NCI-H2171 (cell line): ENCODE measurements at places on chromosomes 4 and X.

DNA sequence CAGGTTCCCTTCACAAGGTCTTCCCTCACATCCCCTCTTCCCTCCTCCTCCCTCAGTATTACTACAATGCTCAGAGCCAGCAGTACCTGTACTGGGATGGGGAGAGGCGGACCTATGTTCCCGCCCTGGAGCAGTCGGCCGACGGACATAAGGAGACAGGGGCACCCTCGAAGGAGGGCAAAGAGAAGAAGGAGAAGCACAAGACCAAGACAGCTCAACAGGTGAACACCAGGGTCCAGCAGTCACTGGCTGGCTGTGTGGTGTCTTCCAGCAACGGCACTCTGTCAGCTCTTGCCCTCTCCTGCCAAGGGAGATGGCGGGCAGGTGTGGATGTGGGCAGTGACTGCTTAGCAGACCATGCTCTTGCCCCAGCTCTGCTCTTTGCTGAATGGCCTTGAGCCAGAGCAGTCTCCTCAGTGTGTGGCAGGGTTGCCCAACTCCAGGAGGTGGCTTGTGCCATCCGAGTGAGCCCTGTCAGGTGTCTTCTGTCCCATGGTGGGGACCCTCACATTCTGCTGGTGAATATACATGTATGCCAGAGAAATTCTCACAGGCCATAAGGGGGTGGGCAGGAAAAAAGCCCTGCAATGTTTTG, 11.4 kb upstream of the UBA1 start:
- DNase-seq = no peak

- DNase-seq = no peak
Measured at GRCh38 chr4:168150420-168151050, 58.2 kb downstream of the ANXA10 start.

DNA sequence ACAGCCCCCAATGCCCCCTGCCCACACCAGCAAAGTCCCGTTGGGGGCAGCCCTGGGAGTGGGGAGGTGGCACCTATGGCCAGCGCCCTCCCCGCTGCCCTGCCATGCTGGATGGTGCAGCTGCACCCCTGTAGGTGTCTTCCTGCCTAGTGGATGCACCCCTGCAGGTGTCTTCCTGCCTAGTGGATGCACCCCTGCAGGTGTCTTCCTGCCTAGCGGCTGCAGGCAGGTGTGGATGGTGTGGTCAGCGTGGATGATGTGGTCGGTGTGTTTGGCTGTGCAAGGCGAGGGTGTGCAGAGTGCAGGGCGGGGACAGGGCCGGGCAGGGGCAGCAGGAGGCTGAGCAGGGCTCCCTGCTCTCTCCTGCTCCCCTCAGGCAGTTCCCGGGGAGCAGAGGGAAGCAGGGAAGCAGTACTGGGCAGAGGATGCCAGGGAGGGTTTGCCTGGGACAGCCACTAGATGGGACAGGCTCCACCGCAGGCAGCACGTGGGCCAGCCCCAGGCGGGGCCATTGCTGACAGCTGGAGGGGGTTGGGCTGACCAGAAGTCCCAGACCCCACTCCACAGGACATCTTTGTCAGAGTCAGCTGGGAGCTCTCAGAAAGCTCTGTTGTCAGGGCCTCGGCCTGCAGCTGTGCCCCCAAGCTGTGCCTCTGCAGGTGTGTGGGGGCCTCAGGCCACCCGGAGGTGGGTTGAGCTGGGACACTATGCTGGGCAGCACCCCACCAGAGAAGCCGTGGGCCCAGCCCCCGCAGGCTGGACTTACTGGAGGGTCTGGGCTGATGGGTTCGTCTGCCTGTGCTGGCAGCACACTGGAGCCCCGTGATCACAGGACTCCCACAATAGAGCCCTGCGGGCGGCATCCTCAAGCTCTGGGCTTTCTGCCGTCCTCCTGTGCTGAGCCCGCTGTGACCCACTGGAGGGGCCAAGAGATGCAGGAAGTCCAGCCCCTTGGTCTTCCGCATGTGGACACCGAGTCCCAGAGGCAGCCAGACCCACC, 23.7 kb downstream of the DOK7 start:
- no peak for DNase-seq

DNA sequence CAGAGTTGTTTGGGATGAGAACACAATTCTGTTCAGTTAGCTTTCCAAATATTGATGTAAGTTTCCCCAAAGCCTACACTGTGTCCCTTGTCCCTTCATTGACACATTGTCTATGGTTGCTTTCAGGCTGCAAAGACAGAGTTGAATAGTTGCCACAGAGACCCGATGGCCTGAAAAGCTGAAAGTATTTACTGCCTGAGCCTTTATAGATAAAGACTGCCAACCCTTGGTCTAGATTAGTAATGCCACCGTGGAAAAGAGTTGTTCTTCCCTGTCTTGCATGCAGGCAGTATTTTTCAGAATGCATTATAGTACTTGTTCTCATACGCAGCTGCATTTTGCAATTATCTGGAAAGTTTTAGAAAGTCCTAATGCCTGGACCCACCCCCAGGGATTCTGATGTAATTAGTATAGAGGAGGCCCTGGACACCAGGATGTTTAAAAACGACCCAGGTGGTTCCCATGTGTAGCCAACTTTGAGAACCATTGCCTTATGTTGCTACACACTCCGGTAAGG, 180.8 kb downstream of the FRMPD4 start:
- DNase-seq = no peak

DNA sequence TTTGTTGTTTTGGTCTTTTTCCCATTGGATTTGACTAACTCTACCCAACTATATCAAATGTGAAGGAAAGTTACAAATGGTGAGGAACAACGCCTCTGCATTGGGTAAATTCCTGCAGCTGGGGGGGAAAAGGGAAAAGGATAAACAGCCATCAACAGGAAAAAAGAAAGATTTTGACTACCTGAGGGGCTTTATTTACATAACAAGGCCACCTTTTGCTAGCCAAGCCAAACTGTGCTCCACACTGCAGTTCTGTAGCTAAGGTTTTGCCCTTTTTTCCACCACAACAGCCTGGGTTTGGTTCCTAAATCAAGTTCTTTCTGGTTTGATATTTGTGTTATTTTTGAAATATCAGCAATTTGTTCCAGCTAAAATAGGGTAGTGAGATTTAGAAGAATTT, 40.8 kb downstream of the RHOXF2B start:
- no peak for DNase-seq

DNA sequence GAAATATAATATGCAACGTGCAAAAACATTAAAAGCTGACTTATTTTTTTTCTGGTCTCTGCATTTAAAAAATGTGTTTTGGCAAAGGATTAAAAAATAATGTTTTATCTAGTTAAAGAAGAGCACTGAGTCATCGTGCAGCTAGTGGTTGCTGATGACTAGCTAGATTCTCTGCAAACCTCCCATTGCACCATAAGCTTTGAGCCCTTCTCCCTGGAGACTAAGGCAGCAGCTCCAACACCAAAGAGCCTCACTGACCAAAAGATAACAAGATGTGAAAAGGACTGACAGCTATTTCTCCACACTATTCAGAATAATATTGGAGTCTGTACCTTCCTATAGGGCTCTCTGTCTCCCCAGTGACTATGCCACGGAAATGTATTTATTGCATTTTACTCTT, 424.3 kb downstream of the SLITRK2 start:
- no peak for DNase-seq

- DNase-seq = no peak
Measured at GRCh38 chrX:18956303-18957032, 27.4 kb downstream of the PHKA2 start.

- no peak for DNase-seq
Measured at GRCh38 chrX:148661035-148661434, 160.6 kb downstream of the AFF2 start.
